ENCODE measurements at places on chromosomes 1 and 21. TPM values are rescaled to one million over a fixed set of nuclear protein-coding genes. Genes with fewer than 3 reads are reported as not detected.

DNA sequence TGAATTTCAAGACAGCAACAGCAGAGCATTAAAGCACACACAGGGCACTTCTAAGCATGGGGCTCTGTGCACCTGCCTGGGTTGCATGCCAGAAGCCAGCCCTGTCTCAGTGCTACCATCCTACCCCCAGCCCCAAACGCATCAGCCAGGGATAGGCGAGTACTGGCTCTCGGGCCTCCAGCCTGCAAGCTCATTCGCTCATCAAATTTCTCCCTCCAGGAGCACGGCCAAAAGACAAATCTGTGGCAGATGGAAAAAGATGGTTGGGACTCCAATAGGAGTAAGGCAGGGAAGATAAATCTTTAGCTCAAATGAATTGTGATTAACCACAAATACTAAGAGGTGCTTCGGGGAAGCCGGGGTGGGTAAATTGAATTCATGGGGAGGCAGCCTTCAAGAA, 189.6 kb downstream of the KAZN start:
- H3K4me3 ChIP-seq = no peak overlapping the region
- DNase-seq = no peak
- H3K27me3 ChIP-seq = no peaks in the 10 kb centered on the region
- H3K27ac ChIP-seq = no peak overlapping the region

UBL4B gene
- not detected for total RNA-seq

GBP2 gene
- 79.7 TPM for total RNA-seq

FNDC10 gene
- total RNA-seq = 0.54 TPM

DNA sequence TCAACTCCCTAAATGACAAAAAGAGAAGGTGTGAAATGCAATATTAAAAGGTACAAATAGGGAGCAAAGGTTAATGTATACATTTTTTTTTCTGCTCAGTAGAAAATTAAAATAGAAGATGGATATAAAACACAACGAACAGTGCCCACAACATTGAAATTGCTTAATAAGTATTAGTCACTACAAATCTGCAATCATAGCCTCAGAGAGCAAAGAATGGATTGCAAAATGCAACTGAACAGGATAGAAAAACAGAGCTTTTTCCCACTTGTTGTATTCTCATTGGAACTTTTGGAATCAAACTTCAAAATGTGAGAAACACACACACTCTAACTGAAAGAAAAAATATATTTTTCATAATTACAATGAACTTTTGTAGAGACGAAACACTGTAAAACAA, 552.2 kb upstream of the NCAM2 start:
- H3K4me1 ChIP-seq = no peaks in the 10 kb centered on the region
- no peak for DNase-seq
- no peak overlapping the region for H3K4me3 ChIP-seq
- H3K27me3 ChIP-seq = no peaks in the 10 kb centered on the region

DNA sequence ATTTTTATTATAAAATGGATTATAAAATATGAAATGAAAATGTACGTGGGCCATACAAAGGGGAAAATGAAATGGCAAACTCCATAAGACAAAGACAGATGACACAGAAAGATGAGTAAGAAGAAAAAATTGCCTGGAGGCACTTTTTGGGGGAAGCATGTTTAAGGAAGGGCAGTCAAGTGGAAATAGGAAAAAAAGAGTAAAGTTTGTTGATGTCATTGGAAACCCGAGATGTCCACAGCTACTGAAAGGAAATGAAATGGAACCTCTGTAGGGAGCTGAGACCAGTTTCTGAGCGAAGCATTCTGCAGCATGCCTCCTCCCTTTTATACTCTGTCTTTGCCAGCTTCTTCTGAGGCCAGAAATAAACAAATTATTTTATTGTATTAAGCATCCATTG, 203.4 kb upstream of the UBE2U start:
- DNase-seq = no peak
- no peak overlapping the region for H3K27ac ChIP-seq
- peaks cover 5% of the 10 kb centered on the region for H3K4me1 ChIP-seq
- H3K27me3 ChIP-seq = no peaks in the 10 kb centered on the region

PGBD2 gene
- total RNA-seq = 7.1 TPM

GRCh38 chr1:98384461-98385141, 276.9 kb upstream of the SNX7 start:
- H3K4me1 ChIP-seq = no peaks in the 10 kb centered on the region
- DNase-seq = no peak
- H3K27me3 ChIP-seq = no peaks in the 10 kb centered on the region
- H3K4me3 ChIP-seq = no peak overlapping the region
- H3K27ac ChIP-seq = no peak overlapping the region

DNA sequence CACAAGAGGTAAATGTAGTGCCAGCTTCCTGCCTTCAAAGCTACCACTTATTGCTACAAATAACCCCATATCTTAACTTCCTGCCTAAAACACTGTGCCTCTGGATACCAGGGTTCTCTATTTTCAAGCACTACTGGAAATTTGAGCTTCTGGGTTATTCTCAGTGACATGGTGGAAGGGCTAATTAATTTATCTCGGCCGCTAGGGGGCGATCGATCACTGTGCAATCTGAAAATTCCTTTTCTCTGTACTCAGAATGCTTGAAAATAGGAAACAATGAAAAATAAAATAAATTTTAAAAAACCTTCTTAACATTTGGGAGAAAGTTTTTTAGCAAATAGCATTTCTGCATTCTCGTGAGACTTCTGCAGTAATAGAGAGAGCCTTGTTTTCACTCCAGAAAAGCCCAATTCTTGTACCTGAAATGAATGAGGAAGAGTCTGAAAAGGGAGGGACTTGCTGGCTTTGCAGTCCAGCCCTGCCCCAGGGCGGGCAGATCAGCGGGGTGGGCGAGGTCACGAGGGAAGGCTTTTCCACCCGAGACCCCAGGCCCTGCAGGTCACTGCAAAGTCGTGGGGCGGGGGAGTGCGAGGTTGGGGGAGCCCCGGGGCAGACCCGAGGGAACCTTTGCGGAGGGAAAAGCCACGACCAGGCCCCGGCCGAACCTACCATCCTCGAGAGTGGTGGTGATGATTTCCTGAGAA, 276.7 kb downstream of the PCP4 start:
- H3K4me3 ChIP-seq = no peak overlapping the region
- no peak overlapping the region for H3K27ac ChIP-seq
- H3K4me1 ChIP-seq = no peaks in the 10 kb centered on the region
- no peaks in the 10 kb centered on the region for H3K27me3 ChIP-seq
- H3K36me3 ChIP-seq = no peaks in the 10 kb centered on the region

DNA sequence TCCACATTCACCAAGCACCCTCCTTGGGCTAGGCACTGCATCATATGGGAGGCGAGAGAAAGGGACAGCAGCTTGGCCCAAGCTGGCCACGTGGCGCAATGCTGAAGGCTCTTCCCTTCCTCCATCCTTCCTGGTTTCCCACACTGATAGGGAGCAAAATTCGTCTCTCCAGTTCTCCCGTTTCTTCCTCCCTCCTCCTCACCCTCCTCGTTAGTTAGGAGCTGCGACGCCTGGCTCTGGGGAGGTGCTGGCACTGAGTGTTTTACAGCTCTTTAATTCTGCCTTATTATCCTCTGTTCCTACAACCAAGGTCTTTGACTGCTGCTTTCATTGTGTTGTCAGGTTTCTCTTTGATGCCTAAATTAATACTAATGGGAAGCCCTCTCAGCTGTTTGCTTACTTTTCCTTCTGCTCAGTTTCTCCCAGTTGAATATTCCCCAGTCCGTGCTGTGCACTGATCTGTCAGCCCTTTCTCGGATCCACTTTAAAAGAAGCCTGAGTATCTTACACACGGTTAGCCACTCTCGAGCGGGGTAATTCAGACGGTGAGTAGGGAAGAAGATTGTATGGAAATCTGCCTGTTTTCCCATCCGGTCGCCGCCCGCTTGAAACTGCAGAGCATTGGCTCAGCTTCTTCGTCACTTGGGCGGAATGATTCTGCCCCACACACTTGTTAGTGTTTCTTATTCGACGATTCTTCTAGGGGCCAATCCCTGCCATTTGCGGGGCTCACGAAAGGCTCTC, 56.2 kb upstream of the SMYD2 start:
- no peaks in the 10 kb centered on the region for H3K36me3 ChIP-seq
- H3K4me3 ChIP-seq = peak overlapping the region; percentile 61
- H3K4me1 ChIP-seq = no peaks in the 10 kb centered on the region

- H3K27me3 ChIP-seq = no peaks in the 10 kb centered on the region
- H3K27ac ChIP-seq = no peak overlapping the region
- no peak overlapping the region for H3K4me3 ChIP-seq
- H3K4me1 ChIP-seq = no peaks in the 10 kb centered on the region
- no peaks in the 10 kb centered on the region for H3K36me3 ChIP-seq
These were observed 8.7 kb downstream of the IL12RB2 start for GRCh38 chr1:67316180-67316902.

ROR1 gene
- total RNA-seq = 41.2 TPM

C1orf210 gene
- total RNA-seq = not detected
